ENCODE measurements at places on chromosomes 6 and 20. TPM values are rescaled to one million over a fixed set of nuclear protein-coding genes. Genes with fewer than 3 reads are reported as not detected.

DNA sequence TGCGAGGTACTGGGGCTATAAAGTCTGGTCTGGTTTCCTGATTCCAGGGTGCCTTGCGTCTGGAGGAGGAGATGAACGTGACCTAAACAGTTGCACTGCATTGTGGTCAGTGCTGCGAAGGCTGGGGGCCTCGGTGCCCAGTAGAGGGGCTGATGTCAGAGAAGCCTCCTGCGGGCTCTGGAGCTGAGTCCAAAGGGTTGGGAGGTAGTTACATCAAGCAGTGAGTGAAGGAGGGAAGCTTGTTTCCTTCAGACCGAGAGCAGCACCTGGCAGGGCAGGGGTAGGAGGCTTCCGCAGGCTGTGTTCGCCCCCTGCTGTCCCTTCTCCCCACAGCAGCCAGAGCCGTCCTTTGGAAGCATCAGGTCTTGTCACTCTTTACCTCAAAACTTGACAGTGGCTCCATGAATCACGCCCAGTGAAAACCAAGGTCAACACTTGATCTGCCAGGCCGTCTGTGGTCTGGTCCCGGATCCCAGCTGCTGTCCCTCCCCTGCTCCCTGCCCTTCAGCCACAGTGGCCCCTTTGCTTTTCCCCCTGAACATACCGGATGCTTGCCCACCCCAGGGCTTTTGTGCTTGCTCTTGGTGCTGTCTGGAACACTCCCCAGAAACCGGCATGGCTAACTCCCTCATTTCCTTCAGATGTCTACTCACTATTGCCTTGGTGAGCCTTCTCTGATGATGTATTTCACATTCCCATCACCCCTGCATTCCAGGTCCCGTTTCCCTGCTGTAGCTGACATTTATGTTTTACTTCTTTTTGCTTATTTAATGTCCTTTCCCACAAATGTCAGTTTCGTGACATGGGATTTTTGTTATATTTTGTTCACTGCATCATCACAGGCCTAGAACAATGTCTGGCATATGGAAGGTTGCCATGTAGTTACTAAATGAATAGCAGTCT, 7.0 kb downstream of the DYNLRB1 start:
- DNase-seq = peak; percentile 78

The TBC1D22B gene
- 12.1 TPM for total RNA-seq

The USP49 gene
- 3.1 TPM for total RNA-seq

The MICB gene
- total RNA-seq = 29.3 TPM

The OLIG3 gene
- not detected for total RNA-seq

The GMPR gene
- total RNA-seq = 26.0 TPM

All from dermis blood vessel endothelial cell (primary cell).